Activated CD4-positive, alpha-beta T cell treated with anti-CD3 and anti-CD28 coated beads, Interleukin-2, amount 50 U/mL, for 1 hour (primary cell): ENCODE measurements at places on chromosomes 6 and 20.

DNA sequence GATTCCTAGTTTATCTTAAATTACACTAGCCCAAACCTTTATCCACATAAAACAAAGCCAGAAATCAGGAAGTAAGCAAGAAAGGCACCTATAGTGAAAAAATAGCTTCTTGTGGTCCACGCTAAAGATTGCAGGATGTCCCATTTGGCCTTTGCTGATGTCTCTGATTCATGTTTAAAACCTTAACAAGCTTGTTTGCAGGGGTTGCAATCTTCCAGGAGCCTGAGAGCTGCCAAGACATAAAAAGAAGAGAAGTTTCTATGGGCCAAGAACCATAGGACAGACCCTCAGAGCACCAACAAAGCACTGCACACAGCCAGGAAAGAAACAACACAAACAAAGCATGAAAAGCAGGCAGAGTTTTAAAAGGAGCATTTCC, 49.4 kb downstream of the ADAT2 start:
- DNase-seq: no peak

DNA sequence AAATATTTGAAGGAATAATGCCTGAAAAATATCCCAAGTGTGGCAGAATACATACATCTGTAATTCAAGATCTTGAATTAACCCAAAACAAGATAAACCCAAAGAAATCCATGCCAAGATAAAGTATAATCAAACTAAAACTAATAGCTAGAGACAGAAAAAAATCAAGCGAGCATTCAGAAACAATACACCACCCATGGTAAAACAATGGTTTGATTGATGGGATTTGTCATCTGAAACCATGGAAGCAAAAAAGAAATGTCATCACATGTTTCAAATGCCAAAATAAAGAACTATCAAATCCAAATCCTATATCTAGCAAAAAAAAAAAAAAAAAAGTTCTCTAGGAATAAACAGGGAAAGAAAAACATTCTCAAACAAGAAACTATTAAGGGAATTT, 5.1 kb upstream of the DEFB127 start:
- DNase-seq: no peak

DNA sequence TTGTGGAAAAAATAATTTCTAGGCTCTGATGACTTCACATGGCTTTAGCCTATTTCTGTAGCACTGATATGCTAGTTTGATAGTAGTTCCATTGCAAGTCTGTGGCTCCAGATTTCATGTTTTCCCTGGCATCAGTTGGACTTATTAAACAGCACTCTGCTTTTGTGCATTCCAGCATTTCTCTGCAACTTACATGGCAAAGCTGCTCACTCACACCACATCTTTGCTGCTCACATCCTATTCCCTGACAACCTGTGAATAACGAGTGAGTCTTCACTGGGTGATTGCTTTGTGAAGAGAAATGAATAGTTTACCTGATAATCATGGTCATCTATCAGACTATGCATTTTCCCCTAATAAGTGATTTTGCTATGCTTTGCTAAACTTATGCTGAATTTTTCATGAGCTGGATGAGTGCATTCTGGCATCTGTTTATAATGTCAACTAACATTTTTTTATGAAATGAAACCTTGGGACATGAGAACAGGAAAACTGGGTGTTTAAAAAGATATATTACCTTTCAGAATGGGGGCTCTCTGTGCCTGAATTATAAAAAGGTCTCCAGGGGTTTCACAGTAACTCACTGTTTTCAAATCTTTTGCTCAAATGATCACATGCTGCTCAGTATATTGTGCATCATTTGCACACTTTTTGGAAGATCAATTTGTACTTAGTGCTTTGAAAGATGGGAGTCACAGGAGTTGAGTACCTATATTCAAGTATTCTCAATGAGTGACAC, 301.8 kb downstream of the TBC1D32 start:
- no peak for DNase-seq

DNA sequence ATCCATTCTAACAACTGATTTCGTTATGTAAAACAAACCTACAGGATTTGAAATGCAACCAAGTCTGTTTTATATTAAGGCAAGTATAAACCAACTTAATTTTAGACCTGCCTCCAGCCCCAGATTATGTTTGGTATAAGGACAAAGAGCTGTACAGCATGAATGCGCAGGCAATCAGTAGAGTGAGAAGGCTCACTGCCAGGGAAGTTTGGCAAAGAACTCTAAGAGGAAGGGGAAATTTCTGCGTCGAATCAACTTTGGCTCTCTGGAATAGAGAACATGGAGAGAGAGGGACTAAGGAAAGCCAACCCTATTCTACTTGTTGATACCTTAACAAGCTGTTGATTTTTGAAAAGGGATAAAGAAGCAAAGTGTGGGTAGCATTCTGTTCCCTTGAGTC, 96.9 kb upstream of the FOXO3 start:
- DNase-seq: no peak

DNA sequence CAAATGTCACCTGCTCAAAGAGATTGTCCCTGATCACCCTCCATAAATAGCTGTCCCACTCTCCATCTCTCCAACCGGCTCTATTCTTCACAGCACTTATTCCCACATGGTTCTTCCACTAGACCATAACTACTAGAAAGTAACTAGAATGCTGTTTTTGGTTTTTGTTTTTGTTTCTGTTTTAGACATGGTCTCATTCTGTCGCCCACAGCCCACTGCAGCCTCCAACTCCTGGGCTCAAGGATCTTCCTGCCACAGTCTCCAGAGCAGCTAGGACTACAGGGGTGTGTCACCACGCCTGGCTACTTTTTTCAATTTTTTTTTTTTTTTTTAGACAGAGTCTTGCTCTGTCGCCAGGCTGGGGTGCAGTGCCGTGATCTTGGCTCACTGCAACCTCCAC, 12.2 kb downstream of the MMP24 start:
- DNase-seq: no peak

GRCh38 chr6:152050451-152051195, 243.1 kb downstream of the ESR1 start:
- DNase-seq: no peak

GRCh38 chr6:61935242-61935846, 350.7 kb downstream of the KHDRBS2 start:
- DNase-seq: no peak

- no peak for DNase-seq
Observed at GRCh38 chr6:2744209-2744771, 6.4 kb downstream of the MYLK4 start.

GRCh38 chr6:167934426-167934864, 63.0 kb upstream of the KIF25 start:
- DNase-seq: no peak

DNA sequence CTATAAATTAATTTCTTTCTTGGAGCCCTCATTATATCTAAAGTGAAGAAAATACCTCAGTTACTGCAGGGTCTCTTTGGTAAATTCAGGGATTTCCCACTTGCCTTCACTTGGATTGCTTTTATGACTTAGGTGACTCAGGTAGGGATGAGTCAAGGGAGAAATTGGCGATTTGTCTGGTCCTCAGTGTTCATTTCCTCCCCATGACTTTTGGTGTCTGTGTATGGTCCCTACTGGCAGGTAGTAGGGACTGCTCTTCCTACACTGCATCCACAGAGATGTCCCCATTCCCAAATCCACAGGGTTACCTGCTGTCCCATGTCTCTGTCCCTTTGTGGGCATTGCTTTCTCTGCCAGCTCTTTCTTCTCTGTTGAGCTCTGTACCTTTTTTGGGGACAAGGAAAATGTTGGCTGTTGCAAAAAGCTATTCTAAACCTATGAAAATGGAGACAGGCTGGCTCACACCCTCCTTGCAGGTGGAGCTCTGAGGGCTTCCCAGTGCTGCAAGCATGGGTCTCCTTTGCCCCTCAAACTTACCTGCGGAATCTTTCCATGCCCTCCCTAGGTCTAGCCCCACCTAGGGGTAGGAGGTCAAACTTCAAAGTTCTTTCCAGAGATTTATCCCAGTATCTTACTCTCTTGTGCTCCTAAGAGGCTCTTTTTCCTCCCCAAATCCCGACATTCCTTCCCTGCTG, 211.9 kb downstream of the ZNF217 start:
- DNase-seq: no peak

DNA sequence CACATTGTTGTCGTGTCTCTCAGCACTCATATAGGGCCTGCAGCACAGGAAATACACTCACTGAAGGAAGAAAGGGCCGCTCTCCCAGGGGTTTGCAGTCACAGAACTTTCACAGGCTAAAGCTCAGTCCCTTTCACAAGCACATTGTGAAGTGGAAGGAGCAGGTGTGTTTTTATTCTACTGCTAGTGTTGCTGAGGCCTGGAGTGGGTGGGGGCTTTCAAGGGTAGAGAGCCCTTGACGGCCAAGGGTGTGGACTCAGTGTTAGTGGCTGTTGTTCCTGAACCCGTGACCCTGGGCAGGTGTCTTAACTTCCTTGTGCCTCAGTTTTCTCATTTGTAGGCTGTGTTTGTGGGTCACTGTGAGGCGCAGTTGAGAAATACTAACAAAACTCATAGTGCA, 66.2 kb upstream of the SLC22A1 start:
- no peak for DNase-seq

- DNase-seq: no peak
Observed at GRCh38 chr6:75428204-75428603, 65.4 kb downstream of the FILIP1 start.

DNA sequence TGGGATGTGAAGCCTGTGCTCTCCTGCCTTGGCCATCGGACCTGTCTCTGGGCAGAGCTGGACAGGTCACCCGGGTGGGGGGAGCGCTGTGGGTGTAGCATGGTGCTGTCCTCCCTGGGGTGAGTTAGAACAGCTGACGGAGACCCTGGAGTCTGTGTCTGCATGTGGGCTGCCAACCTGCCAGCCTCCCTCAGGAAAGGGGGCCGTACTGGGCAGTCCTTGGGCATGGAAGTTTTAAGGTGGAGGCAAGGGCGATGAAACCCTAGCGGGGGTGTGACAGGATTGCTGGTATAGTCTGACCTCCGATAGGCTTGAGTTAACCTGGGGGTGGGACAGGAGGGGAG, 2.4 kb downstream of the SOX18 start:
- DNase-seq: no peak

GRCh38 chr20:11935212-11936154, 17.8 kb downstream of the BTBD3 start:
- no peak for DNase-seq

- DNase-seq: no peak
Observed at GRCh38 chr20:50991076-50991475, 31.8 kb downstream of the KCNG1 start.

DNA sequence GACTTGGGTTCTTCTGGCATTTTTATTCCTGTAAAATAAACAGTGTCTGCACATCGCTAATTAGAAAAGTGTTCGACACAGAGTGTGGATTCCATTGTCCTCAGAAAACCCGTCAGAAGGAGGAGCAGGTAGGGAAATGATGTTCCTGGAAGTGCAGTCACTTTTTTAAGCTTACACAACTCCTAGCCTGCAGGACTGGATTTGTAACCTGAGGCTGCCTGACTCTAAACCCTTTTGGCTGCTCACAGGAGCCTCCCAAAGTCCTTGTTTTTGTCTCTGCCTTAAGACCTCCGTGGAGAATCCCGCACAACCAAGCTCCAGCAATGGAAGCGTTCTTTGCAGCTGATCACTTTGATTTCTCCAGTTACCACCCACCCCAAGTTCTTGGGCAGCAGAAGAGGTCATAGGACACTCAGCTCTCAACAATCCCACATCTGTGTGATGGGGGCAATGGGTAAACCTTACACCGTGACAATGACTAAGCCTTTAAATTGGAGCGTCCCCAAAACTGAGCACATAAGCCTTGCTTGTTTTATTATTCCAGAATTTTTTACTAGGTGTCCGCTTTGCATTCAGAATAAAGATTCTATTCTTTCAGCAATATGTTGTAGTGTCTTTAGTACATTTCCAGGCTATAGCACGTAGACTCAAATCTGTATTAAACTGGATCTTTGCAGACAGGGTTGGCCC, 227.9 kb downstream of the TBXT start:
- DNase-seq: no peak

DNA sequence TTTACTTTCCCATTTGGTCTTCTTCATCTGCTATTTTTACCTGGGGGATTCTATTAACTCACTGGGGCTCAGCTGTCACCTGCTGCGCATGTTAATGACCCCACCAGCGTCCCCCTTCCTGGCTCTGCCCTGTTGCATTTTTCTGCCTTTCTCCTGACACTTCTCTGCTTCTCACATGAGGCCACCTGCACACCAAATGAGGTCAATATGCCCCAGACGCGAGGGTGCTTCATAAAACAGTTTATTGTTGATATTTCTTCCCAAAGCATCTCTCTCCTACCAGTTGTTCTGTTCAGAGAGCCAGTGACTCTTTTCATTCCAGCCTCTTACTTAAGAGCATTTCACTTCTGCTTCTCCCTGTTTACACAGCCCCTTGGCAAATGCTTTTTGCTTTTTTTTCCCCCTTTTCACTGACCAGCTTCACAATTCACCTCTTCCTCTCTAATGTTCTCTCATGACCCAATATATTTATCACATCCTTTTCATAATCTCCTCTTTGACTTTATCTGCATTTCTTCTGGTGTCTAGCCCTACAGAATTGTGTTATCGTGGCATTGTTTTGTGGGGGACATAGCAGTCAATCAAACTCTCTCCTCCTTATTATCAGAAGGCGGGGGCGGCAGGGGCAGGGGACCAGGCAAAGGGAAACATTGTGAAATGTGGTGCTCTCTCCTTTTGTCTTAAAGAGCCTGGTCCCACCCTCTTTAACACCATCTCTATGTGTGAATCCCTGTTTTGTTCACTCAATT, 545.8 kb upstream of the CITED2 start:
- DNase-seq: no peak

GRCh38 chr6:109121411-109121810, 26.1 kb downstream of the CEP57L1 start:
- DNase-seq: no peak

DNA sequence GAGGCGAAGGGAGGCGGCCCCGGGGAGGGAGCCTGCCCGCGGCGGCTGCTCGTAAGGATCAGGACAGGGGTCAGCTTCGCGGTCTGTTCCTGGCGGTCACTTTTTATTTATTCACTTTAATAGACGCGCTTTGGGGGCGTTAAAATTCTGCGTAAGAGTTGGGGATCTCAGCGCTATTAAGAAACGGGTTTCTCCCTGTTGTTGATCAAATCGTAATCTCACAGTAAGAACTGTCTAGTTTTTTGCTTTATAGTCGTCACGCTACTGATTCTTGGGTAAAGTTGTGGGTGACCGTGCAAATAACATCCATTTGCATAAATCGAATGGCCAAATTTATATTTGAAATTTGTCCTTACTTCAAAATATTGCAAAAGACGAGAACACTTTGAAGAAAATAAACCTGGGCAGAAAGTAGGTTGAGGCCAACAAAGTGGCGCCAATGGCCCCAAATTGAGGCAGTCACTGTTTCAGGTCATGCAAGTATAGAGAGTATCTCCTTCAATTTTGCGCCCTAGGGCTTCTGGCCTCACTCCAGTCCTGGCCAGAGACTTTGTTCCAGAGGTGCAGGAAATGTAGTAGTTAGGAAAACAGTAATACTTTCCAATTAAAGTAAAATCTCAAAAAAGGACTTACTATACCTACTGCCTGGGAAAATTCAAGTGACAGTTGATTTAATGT, 963 bp upstream of the RMND1 start:
- no peak for DNase-seq

GRCh38 chr20:41748756-41749582, 130.8 kb upstream of the CHD6 start:
- no peak for DNase-seq

- DNase-seq: no peak
Observed at GRCh38 chr6:17354700-17355403, 38.5 kb upstream of the CAP2 start.

- DNase-seq: no peak
Observed at GRCh38 chr20:37235065-37235464, 26.5 kb downstream of the GHRH start.

- no peak for DNase-seq
Observed at GRCh38 chr6:35368038-35368887, 25.9 kb downstream of the PPARD start.
